AG09309 (cell line): ENCODE measurements at places on chromosomes 4 and X.

DNA sequence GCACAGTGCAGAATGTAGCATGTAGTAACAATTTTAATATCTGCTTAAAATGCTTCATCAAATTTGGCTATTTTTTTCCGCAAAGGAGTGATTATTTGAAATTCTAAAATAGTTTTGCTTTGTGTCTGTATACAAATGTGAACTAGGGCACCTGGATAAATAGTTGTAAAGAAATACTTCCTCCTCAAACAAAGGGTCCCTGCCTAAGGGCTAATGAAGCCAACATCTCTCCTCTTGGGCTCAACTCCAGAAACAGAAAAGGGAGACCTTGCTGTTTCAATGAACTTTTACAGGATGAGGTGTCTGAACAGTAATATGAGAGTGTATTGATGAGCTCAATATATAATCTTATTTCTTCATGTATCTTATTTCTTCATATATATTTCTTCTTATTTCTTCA is 30.8 kb upstream of the SCOC start:
- no peak for DNase-seq

DNA sequence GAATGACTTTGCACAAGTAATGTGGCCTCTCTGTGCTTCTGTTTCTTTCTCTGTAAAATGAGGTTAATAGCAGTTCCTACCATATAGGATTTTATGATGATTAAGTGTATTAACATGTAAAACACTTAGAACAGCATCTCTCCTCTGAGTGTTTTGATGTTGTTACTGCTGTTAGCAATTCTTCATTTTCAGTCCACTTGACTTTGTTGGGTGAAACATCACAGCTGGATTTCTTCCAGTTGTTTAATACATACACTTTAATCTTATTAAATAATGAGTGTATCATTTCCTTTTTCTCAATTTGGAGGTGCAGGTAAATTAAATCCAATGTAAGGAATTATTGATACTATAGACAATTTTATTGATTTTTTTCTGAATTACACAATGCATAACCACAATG is 113.6 kb downstream of the KDR start:
- DNase-seq: no peak

DNA sequence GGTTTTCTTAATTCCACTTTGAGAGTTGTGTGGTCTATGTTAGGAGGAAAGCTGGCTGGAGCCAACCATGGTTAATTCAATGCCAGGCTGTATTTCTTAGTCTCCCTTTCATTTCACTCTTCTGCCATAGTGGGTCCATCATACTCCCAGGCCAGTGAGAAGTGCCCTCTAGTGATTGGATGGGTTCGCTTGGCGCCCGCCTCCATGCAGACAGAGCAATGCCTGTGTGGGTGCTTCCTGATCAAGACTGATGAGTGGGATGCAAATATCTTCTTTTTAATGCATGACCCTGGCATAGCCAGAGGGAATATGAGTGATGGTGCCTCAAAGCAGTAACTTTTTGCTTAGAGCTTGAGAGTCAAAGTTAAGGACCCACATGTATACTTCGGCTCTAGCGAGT is 6.4 kb downstream of the BMX start:
- no peak for DNase-seq

- no peak for DNase-seq
These were observed 10.1 kb downstream of the PDLIM3 start for GRCh38 chr4:185524888-185525863.

DNA sequence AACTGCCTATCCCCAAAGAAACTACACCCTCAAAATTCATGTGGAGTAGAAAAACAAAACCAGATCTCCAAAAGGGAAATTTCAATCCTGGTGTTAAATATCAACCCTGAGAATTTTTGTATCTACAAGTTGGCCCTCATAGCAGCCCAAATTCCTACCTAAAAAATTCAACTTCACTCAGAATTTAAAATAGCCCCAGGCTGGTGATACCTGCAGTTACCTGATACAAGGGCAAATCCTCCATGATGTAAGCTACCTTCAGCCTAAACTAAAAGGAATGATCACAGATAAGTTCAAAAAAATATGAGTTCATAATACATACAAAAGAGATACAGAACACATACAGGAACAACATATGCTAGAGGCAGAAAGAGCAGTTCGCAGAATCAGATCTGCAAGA is 138.4 kb downstream of the HNRNPD start:
- DNase-seq: no peak

GRCh38 chrX:138287205-138287877 is 424.2 kb downstream of the FGF13 start:
- DNase-seq: no peak

DNA sequence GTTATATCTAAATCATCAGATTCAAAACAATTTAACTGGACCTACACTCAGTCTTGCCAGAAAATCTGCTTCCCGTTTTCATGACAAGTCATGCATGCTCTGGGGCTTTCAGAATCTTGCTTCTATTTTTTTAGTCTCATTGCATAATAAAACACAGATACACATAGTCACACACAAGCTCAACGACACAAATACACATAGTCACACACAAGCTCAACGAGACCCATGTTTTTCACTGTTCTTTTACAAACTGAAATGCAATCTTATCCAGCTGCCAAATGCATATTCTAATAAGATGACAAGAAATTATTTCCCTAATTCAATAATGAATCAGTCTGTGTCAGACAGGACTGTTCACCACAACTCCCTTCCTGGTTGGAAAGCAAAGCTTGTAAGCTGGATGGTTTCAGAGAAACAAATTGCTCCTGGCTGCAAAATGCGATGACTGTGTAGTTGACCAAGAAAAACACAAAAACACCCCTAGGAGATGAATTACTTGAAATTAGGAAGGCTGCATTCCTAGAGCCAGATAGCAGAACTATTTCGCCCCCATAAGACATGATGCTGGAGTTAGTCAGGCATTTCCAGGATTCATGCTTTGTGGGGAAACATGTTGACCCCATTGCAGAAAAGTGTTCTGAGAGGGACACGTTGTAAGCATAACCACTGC is 208.7 kb downstream of the CHIC2 start:
- peak; percentile 90 for DNase-seq

DNA sequence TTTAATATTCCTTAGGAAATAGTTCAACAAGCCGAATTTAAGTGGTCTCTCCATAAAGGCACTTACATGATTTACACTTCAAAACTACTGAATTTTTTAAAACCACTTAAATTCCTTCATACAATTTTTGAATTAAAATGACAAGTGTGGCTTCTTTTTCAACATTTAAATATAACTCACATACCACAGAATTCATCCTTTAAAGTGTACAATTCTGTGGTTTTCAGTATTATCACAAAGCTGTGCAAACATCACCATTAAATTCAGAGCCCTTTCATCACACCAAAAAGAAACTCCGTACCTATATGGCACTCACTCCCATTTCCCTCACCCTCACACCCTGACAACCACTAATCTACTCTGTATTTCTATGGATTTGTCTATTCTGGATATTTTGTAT is 200.9 kb upstream of the MAB21L2 start:
- DNase-seq: no peak
